Mesenteric fat pad (tissue), 1 donor: ENCODE measurements at places on chromosomes 3 and 15. TPM values are rescaled to one million over a fixed set of nuclear protein-coding genes. Genes with fewer than 3 reads are reported as not detected.

The CIDEC gene
- total RNA-seq = 880 TPM

The SLCO2A1 gene
- total RNA-seq = 40.1 TPM

DNA sequence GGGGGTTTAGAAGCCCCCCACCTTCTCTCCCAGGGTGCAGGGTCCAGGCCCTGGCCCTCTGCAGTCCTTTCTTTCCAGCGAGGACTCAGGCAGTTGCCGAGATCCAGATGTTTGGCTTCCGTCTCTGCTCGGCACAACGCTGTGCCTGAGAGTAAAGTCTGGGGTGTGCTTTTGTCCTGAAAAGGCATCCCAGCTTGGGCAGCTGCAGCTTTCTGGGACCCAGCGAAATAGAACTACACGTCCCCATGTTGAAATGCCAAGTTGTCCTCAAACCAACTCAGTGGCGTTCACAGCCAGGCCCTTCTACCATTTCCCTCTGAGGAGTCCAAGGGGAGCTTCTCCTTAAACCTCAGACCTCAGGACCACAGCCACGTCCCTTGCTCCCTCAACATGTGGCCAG, 23.1 kb downstream of the FGD5 start:
- DNase-seq = no peak

GRCh38 chr3:50010959-50011358, 71.0 kb downstream of the RBM6 start:
- no peak for DNase-seq

DNA sequence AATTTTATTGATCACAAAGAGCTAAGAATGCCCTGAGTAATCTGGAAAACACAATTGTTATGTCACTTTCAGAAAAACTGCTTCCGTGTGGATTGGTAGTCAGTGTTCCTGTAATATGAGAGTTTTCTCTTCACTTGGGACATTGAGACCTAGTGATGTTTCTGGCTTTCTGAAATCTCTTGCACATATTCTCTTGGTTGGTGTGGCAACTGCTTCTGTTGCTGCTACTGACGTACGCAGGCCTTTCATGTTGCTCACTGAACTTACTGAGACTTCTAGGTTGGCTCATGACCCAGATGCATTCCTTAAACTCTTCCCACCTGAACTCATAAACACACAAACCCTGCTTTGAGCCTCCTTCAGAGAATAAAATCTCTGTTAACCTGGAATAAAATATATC, 175.0 kb upstream of the PFN2 start:
- DNase-seq = no peak

- DNase-seq = no peak
Measured at GRCh38 chr3:100600181-100601042, 9.0 kb upstream of the ADGRG7 start.

GRCh38 chr3:134603480-134603879, 47.3 kb downstream of the KY start:
- no peak for DNase-seq
